ENCODE measurements at places on chromosomes 7 and 10.
A peak's percentile ranks its signal among the peaks of the same experiment; 100 is the strongest.

DNA sequence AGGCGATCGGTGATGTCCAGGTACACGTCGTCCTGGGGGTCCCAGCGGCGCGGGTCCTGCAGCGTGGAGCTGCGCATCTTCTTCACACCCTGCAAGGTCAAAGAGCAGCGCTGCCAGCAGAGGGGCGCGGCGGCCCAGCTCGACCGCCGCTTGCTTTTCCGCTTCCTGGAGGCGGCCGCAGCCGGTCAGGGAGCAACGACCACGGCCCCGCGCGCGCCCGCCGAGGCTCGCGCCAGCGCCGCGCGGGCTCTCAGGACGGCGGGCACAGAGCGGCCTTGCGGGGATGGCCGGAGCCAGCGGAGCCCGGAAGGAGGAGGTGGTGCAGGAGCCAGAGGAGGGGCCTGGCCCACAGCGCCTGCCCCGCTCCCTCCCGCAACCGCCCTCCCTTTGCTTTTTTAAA, 76.4 kb upstream of the CDC14C start:
- peak; percentile 3 for DNase-seq

DNA sequence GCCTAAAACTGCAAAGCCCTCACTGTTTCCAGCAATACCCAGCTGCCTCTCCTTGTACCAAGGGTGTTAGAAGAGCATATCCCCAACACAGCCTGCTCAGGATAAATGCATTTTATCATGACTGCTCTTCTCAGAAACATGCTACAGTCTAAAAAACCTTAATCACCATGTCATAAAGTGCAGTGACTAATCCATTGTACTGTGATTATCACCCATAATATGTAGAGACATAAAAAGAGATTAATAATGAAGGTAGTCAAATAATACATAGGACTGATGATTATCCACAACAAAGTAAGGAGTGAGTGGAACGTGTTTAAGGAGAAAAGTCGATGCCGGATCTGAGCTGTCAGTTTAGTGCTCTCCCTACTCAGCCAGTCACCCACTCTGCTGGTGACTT, 12.2 kb upstream of the WDR11 start:
- DNase-seq = no peak

DNA sequence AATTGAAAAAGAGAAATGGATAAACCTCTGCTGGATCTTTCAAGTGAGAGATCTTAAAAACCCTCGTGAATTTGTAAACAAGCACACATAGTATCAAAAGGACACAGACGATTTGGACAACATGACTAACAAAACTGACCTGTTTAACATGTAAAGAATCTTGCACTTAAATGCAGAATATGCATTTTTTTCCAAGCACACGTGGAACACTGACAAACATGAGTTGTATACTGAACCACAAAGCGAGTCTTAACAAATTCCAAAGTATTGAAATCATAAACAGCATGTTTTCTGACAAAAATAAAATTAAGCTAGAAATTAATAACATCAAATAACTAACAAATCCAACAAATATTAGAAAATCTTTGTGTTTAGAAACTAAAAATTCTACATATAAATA, 65.0 kb upstream of the ZNF746 start:
- no peak for DNase-seq

- no peak for DNase-seq
Measured at GRCh38 chr10:61842755-61843497, 58.6 kb upstream of the ARID5B start.

DNA sequence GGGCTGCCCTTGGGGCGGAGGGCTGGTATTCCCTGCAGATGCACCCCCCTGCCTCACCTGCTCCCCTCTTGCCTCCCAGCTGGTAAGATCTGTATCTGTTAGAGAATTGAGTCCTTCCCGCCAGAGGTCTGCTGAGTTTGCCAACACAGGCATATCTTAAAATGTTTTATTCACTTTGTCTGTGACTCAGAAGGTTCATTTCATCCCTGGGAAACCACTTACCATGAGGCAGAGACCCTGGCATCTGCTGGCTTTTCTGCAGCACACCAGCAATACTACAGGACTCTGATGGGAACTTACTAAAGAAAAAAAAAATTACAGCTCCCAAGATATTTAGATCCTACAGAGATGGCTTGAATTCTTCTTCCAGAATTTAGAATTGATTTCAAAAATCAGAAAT, 131.3 kb downstream of the PLPP4 start:
- DNase-seq = no peak

DNA sequence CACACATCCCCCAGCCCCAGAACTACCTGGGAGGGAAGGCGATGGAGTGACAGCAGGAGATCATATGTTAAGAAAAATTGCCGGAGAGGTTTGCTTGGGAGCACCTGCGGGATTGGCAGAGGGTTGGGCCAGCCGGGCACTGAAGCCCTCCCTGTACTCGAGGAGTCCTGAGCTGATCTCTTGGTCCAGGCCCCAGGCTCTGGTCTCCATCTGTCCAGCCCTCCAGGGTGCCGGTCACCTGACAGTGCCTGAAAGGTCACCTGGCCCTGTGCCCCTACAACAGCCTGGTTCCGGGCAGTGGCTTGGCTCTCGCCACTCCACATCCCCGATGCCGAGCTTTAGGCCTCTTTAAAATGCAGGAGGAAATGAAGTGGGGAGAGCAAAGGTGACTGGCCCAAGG, 47.3 kb upstream of the PCBD1 start:
- DNase-seq = no peak

DNA sequence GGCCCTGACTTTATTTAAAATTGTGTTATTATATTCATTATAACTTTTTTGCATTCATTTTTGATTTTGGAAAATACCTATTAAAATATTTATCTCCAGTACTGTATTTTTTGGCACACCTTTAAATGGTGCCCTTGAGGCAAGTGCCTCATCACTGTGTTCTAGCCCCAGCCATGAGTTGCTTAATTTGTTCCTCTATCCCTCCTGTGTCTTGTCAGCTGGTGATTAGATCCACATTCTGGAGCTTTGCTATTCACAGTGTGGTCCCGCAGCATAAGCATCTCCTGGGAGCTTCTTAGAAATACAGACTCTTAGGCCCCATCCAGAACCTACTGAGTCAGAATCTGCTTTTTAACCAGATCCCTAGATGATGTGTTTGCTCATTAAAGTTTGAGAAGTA, 19.8 kb downstream of the AGK start:
- no peak for DNase-seq

DNA sequence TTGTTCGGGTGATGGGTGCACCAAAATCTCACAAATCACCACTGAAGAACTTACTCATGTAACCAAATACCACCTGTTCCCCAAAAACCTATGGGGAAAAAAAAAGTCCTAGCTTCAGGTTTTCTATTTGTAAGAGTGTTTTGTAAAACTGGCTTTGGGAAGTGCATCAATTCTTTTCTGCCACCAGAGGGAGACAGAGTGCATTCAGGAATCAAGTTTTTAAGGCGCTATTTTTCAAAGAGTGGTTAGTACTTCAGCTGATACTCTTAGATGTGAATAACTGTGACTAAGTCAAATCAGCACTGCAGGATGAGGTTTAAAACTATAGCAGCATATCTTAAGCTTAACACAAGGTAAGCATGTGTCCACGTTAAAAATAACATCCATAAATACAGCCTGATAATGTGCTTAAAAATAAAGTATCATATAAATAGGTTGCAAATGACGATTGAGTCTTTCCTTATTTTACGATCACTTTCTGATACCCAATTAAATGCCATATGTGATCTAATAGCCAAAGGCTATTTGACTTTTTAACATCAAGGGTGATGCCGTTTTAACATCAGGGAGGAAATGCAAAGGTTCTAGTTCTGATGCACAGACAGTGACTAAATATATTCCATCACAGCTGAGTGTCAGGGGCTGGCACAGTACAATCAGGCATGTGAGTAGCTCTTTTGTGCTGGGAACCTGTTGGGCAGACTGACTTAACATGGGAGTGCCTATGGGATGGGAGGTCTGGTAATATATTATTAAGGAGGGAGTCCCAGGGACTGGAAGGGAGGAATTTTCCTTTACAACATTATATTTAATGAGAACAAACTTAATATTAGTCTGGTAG, 10.6 kb upstream of the LYZL2 start:
- peak; percentile 20 for DNase-seq

DNA sequence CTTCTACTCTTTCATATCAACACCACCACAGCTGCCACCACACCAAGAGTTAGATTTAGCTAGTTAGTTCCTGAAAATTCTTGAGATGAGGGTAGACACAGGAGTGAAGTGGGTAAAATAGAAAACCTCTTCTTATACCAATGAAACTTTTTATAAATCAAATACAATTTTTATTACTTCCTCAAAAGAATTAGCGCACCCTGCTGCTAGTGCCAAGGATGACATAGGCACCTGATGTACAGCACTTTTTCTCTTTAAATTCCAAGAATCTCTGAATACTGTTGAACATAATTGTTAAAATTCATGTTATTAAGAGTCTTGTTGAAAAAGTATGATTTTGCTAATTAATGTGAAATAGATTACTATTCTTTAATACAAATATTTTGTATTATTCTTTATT, 11.4 kb downstream of the ZWINT start:
- DNase-seq = no peak

DNA sequence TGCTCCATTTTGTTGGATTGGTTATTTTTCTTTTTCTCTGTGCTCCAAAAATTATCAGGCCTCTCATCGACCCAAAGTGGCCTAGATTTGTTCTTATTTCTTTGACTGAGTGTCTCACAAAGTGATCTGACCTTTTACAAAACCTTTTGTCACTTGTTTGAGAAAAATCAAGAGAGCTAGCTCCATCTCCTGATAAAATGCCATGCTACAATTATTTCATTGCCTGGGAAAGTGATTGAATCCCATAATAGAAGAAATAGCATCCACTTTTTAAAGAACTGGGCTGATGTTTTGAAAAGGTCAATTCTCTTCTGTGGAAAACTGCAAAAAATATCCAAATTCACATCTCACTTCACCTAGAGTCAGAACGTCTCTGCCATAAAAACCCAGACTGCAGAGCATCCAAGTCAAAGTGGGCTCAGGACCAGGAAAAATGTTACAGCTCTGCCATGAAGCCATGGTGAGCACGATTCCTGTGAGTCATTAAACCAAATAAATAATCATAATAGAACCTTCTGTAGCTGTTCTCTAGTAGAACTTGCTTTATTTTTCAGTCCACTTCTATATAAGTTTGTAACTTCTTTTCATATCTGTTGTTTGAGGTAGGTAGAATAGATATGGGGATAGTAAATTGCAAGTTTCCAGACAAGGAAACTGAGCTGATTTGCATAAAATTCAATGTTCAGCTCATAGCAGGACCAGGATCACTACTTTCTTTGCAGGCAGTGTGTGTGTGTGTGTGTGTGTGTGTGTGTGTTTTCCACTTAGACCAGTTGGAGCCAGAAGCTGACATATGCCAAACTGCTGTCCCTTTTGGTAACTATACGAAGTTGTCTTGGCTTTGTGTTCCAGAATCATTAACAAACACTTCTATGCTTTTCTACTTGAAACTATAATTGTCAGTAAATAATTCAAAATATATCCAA, 632.5 kb upstream of the ANKRD30A start:
- DNase-seq = no peak
